NCI-H524 (cell line): ENCODE measurements at places on chromosomes 2 and 18.
A peak's percentile ranks its signal among the peaks of the same experiment; 100 is the strongest.

DNA sequence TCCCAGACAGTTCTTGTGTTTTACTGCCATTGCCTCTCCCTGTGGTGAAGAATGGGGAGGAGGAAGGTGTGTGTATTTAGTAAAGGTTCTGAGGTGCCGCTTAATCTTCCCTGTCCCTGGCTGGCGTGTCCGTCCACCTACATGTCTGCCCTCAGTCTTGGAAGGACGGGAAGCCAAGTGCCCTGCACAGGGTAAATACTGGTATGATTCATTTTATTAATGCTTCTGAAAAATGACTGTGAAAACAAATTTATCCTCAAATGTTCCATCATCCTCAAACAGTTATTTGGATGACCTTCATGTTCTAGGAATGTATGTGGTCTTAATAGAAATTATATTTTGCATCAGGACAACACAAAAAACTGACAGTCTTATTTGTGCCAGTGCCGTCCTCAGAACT is 6.6 kb downstream of the EPAS1 start:
- DNase-seq: no peak

DNA sequence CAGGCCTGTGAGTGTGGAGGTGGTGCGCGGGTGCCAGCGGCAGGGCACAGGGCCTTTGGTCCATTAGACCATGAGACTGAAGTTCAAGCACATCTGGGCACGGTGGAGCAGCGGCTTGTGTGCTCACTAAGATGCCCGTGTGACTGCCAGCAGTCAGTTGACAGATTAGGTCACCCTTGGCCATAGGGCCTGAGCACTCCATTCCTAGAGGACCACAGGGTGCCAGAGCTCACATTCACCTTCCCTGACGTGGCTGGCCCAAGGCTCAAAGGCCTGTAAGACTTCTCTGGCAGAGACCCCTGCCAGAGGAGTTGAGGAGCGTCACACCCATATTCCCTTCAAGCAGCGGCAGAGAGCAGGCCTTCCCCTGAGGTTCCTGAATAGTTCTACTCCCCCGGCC is 650 bp downstream of the LHCGR start:
- DNase-seq: no peak

DNA sequence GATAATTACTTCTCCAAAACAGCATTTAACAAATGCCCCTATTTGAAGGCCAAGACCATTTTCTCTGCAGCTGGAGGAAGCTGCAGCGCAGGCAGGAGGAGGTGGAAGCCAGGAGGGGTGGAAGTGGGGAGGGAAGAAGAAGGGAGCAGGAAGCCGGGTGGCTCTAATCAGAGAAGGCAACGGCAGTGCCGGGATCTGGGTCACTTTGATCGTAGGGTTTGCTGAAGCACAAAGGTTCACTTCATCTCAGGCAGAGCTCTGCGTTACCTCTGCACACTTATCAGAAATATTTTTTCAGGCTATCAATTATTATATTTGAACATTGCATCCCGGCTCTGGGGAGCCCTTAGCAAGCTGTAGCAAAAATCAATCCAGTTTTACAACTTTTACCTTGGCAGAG is 315.8 kb upstream of the POU3F3 start:
- no peak for DNase-seq

- DNase-seq: peak; percentile 75
These were observed 20.4 kb downstream of the IFIH1 start for GRCh38 chr2:162297925-162298552.

GRCh38 chr2:77372636-77373035 is 149.5 kb downstream of the LRRTM4 start:
- no peak for DNase-seq

- no peak for DNase-seq
These were observed 29.0 kb downstream of the PTPRM start for GRCh38 chr18:7596147-7596546.

GRCh38 chr2:45117383-45117782 is 108.1 kb upstream of the SIX2 start:
- DNase-seq: no peak

- no peak for DNase-seq
These were observed 201.8 kb upstream of the FN1 start for GRCh38 chr2:215637651-215638050.

DNA sequence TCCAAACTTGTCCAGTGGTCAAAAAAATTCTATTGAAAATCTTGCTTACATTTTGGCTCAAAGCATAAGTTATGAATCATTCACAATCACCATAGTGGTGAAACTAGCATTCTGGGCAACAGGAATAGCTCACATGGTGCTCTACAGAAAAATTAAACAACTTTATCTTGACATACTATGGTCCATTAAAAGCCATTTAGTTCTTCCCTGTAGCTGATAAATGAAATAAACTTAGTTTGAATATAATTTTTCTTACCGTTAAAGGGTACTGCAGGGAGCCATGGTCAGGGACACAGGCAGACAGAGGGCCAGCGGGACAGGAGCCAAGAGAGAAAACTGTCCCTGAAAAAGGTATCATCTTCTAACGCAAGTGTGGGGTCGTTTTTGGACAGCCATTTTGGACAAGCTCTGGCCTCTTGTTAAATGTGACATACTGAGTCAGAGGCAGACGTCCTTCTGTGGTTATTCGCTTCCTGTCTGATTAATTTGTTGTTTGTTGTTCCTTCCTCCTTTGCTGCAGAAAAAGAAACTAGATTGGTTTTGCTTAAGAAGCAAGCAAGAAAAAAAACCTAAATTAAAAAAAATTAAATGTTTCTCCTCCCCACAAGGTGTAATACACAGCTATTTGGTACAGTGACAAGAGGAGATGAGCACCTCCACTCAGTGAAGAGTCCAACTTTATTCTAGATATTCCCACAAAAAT is at the start of gene WIPF1:
TSS of gene WIPF1 (minus strand) at position 460 of the 703 bp plus-strand sequence. CDS start 12,231 bp downstream, outside the sequence.
- no peak for DNase-seq

DNA sequence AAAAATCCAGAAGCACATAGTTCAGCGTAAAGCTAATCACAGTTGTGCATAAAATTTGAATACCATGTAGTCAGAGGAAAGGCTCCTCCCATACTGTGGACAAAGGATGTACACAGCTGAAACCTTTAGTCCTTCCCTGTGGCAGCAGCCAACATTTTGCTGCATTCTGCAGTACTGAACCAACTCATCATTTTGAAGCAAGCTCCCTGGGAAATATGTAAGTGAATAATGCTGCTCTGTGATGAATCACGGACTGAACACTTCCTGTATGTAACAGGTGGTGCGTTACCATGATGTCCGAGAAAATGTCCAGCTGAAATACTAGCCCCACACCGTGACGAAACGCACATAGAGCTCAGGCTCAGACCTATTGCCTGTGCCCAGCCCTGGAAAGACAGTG is 421.1 kb upstream of the RAB12 start:
- no peak for DNase-seq

DNA sequence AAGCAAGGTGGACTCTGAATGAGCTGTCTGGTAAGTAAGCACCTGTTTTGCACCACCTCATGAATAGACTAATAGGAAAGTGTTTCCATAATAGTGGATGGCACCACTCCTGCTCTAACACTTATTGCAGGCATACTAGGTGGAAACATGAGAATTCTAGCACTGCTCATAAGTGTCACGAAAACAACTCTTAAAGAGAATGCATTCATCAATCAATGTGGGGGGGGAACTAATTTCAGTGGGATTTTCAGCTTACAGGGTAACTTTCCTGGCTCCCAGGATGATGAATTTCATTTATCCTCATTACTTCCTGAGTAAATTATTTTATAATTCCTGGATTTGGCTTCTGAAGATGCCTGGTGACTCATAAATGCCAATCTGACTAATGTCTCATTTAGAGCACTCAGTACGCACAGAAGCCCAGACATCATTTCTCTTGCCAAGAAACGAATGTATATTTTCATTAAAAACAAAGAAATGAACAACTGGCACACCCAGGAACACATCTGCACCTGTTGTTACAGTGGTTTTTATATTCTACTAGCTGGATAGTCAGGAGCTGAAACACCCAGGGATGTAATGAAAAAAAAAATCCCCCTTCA is 129.6 kb downstream of the PID1 start:
- DNase-seq: no peak

- DNase-seq: no peak
These were observed 109.0 kb downstream of the EIPR1 start for GRCh38 chr2:3268705-3269029.

GRCh38 chr18:26429535-26430226 is 118.7 kb downstream of the KCTD1 start:
- peak; percentile 64 for DNase-seq

GRCh38 chr18:2027756-2028155 is 543.5 kb downstream of the METTL4 start:
- DNase-seq: no peak

- peak; percentile 34 for DNase-seq
These were observed 27.1 kb downstream of the SMIM21 start for GRCh38 chr18:75400366-75400765.

GRCh38 chr2:152407204-152407721 is 72.3 kb downstream of the FMNL2 start:
- DNase-seq: no peak

DNA sequence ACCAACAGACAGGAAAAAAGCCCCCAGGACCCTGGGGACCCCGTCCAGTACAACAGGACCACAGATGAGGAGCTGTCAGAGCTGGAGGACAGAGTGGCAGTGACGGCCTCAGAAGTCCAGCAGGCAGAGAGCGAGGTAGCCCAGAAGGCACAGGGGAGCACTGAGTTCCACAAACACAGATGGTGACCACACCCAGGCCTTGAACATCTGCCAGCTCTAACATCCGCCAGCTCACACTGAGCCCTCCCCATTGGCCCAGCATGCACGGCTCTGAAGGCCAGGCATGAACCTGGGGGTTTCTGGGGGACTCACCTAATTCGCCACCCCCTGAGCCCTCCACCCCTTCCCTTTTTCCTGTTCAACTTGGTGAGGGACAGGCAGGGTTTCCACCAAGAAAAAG is 25.6 kb upstream of the PRLH start:
- peak; percentile 59 for DNase-seq

GRCh38 chr2:66014450-66014849 is 420.5 kb upstream of the MEIS1 start:
- no peak for DNase-seq

DNA sequence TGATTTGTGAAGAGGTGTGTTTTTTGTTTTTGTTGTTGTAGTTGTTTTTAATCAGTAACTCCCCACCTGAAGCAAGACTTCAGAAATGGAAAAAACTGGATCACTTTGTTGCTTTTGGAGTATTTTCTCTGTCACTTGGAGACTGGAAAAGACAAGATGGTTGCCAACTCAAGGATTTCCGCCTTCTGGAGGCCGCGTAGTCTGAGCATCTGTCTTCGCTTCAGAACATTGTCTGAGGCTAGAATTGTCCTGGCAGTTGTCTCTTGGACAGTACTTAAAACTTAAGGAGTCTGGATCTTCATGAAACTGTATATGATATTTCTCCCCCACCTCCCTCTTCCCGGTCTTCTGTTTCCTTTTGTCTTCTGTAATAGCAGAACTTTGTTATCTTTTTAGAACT is 67.7 kb downstream of the ARHGAP28 start:
- DNase-seq: no peak

- DNase-seq: no peak
These were observed 312.7 kb downstream of the CELF4 start for GRCh38 chr18:37252854-37253393.

DNA sequence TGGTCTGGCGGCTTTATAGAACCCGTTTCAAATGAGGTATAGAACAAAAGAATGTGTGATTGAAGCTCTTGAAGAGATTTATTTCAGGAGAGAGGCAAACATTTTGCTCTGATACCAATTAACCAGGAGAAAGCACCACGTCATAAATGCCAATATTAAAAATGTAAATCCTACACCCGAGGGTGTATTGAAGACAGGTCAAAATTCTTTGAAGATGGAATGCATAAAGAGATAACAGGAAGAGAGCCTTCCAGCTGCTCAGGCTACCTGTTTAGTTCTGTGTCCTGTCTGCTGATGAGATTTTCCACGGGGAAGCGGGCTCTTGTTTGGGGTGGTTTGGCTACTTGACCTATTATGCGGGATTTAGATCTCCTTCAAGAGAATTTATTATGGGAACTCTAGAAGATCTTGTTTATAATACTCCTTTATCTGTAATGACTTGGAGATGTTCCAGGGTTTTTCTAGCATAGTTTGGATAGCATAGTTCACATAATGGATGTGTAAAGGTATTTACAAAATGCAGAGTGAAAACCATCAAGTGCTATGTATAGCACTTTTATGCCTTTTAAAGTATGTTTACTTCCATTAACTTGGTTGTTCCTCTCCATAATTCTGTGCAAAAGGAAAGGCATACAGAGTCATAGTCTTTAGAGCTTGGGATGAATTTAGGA is 204.5 kb upstream of the SPRED2 start:
- no peak for DNase-seq

DNA sequence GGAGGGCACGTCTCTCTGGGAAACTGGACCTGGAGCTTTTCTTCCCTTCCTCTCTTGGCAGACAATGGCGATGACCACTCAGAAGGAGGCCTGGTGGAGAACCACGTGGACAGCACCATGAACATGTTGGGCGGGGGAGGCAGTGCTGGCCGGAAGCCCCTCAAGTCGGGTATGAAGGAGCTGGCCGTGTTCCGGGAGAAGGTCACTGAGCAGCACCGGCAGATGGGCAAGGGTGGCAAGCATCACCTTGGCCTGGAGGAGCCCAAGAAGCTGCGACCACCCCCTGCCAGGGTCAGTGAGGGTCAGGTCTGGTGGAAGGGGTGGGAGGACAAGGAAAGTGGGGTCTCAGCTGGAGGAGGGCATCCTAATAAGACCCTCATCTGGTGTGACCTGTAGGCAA is 27.3 kb downstream of the IGFBP2 start:
- no peak for DNase-seq

DNA sequence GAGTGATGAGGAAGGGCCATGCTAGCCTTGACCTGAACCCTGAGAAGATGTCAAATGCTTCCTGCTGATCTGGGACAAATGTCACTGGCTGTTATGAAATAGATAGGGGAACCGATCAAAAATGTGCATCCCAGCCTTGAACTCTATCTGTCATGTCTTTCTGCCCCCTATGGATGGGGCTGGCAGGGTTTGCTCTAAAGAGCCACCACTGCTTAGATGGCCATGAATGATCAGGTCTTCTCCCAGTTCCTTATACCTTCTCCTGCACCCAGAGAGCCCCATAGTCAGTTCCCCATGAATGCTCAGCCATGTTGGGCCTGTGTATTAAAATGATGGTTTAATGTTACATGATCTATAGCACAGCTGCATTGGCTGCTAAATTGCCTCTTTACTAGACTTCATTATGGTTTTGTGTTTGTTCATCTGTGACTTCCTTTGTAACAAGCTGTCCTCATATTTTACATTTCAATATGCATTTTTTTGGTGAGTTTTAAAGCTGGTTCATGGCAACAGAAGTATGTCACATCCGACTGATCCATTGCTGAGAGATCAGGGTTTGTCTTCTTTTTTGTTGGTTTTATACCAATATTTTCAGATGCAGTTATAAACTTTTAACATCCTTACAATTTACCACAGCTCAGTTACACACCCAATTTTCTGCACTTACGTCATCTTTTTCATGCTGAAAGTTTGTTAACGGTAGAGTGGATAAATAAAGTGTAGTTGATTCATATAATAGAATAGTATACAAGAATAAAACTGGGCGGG is 56.3 kb upstream of the SMAD2 start:
- DNase-seq: peak; percentile 87

GRCh38 chr2:59435635-59436034 is 1117.8 kb downstream of the BCL11A start:
- DNase-seq: no peak

GRCh38 chr2:62309465-62310091 is 113.7 kb downstream of the B3GNT2 start:
- DNase-seq: no peak

GRCh38 chr18:48417985-48418384 is 8.8 kb upstream of the ZBTB7C start:
- no peak for DNase-seq

- DNase-seq: no peak
These were observed 8.5 kb upstream of the CELF4 start for GRCh38 chr18:37574113-37574512.

GRCh38 chr2:69789772-69790600 is 39.5 kb upstream of the GMCL1 start:
- no peak for DNase-seq
